Body of pancreas (tissue), 4 donors: ENCODE measurements at places on chromosomes 13 and 19.

GRCh38 chr19:2534423-2535013 is 58.6 kb downstream of the GADD45B start:
- no peak overlapping the region for H3K27ac ChIP-seq
- H3K4me1 ChIP-seq: peaks cover 35% of the 10 kb centered on the region
- no peaks in the 10 kb centered on the region for H3K36me3 ChIP-seq
- H3K27me3 ChIP-seq: no peaks in the 10 kb centered on the region

- no peaks in the 10 kb centered on the region for H3K36me3 ChIP-seq
- no peak overlapping the region for H3K27ac ChIP-seq
- H3K4me1 ChIP-seq: no peaks in the 10 kb centered on the region
- no peak for DNase-seq
Observed at GRCh38 chr13:97884707-97885468, 68.6 kb upstream of the IPO5 start.

- DNase-seq: peak; percentile 3
- H3K27me3 ChIP-seq: no peaks in the 10 kb centered on the region
- H3K4me3 ChIP-seq: no peak overlapping the region
Observed at GRCh38 chr19:31220540-31220939, 128.7 kb downstream of the TSHZ3 start.

- H3K36me3 ChIP-seq: no peaks in the 10 kb centered on the region
- H3K27ac ChIP-seq: no peak overlapping the region
Observed at GRCh38 chr19:3004522-3004921, 24.6 kb downstream of the TLE2 start.

- H3K27me3 ChIP-seq: no peaks in the 10 kb centered on the region
- DNase-seq: no peak
- no peak overlapping the region for H3K27ac ChIP-seq
- no peak overlapping the region for H3K4me3 ChIP-seq
- peaks cover 7% of the 10 kb centered on the region for H3K36me3 ChIP-seq
Observed at GRCh38 chr19:46610413-46610775, 9.3 kb downstream of the CALM3 start.

- H3K27ac ChIP-seq: no peak overlapping the region
- DNase-seq: no peak
- no peaks in the 10 kb centered on the region for H3K27me3 ChIP-seq
- no peak overlapping the region for H3K4me3 ChIP-seq
- H3K36me3 ChIP-seq: no peaks in the 10 kb centered on the region
Observed at GRCh38 chr19:53965091-53965490, 2.4 kb downstream of the CACNG8 start.
